Left ventricle myocardium inferior (tissue), 1 donor: ENCODE measurements at places on chromosomes 13 and 19. TPM values are rescaled to one million over a fixed set of nuclear protein-coding genes. Genes with fewer than 3 reads are reported as not detected.

The SIGLEC9 gene
- total RNA-seq, result 1.7 TPM

The MISP3 gene
- total RNA-seq, result 8.1 TPM

The ARL11 gene
- 0.52 TPM for total RNA-seq

The RINL gene
- 3.7 TPM for total RNA-seq

The KCNN4 gene
- total RNA-seq, result 0.38 TPM

DNA sequence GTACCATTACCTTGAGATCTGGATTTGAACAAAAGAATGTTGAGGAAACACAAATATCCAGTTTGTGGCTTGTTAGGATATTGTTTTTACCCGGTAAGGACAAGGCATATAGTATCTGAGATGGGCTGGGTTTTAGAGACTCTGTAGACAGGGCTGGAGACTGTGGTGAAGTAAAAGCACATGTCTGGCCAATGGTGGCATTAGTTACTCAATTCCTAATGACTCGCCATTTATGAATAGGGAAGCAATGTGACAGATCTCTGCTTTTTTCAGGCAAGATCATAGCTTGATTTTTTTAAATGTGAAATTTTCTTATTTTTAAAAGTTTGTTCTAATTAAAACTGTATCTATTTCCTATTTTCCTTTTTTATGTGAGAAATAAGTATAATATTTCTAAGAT is 371.1 kb upstream of the SPRY2 start:
- no peak for DNase-seq
- H3K27ac ChIP-seq, result no peak overlapping the region
- no peak overlapping the region for H3K4me3 ChIP-seq
- H3K36me3 ChIP-seq, result no peaks in the 10 kb centered on the region
- no peaks in the 10 kb centered on the region for H3K27me3 ChIP-seq

DNA sequence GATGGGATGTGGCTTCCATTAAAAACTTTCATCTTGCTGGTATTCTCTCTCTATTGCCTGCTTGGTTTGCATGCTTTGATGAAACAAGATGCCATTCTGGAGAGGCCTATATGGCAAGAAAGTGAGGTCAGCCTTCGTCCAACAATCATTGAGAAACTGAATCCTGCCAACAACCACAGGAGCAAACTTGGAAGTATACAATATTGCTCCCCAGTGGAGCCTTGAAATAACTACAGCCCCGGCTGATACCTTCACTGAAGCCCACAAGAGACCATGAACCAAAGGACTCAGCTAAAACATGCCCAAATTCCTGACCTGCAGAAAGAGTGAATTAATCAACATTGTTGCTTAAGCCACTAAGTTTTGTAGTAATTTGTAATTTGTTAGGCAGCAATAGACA is 82.5 kb upstream of the FGF14 start:
- DNase-seq, result no peak
- no peak overlapping the region for H3K4me3 ChIP-seq
- peaks cover 3% of the 10 kb centered on the region for H3K27me3 ChIP-seq
- H3K27ac ChIP-seq, result no peak overlapping the region

DNA sequence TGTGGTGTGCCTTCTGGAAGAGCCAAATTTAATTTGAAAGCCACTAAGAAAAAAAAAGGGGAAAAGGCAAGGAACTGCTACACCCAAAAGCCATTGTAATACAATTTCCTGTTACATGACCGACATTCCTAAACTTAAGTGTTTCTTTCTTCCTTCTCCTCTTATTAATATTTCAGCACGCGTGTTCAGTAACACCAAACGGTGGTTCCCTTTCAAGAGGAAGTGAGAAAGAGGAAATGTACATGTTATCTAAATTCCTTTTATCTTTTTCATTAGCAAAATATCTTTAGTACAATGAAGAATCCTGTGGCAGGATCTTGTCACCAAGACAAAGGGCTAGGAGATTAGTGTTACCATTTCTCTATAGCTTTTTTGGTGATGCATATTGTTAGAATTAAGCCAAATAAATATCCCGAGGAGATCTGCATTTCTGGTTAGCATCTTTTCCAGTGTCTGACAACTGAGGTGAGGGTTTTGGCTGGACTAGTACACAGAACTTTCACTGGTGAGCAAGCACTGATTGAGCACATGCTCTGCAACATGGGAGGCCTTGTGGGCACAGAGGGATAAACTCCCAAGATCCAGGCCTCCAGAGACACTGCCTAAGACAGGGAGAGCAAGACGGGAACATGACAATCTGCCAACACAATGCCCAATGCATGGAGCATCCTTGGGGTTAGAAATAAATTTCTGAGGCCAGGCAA is 22.1 kb downstream of the LATS2 start:
- H3K27me3 ChIP-seq, result no peaks in the 10 kb centered on the region
- H3K4me1 ChIP-seq, result peaks cover 97% of the 10 kb centered on the region
- no peak for DNase-seq
- no peak overlapping the region for H3K4me3 ChIP-seq

GRCh38 chr19:55071129-55071502 is 4.6 kb upstream of the EPS8L1 start:
- no peak overlapping the region for H3K27ac ChIP-seq
- H3K36me3 ChIP-seq, result no peaks in the 10 kb centered on the region
- H3K4me1 ChIP-seq, result peaks cover 7% of the 10 kb centered on the region
- H3K27me3 ChIP-seq, result peaks cover 95% of the 10 kb centered on the region
- no peak for DNase-seq
- no peak overlapping the region for H3K4me3 ChIP-seq

DNA sequence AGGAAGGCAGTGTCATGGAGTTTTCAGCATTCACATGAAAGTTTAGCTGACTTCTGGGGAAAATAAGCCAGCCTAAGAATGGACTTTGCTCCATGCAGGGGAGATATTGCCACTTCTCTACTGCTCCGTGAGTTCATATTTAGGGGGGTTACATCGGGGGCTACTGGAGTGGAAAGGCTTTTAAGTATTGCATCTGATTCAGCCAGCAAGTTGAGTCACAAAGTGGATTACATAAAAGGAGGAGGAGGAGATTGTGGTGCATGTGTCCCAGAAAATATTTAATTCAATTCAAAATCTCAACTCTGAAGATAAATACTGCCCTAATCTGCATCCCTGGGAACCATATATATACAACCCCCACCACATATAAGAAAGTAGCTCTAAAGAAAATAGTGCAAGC is 617.2 kb downstream of the DCT start:
- H3K36me3 ChIP-seq, result no peaks in the 10 kb centered on the region
- H3K27ac ChIP-seq, result no peak overlapping the region
- no peaks in the 10 kb centered on the region for H3K4me1 ChIP-seq

DNA sequence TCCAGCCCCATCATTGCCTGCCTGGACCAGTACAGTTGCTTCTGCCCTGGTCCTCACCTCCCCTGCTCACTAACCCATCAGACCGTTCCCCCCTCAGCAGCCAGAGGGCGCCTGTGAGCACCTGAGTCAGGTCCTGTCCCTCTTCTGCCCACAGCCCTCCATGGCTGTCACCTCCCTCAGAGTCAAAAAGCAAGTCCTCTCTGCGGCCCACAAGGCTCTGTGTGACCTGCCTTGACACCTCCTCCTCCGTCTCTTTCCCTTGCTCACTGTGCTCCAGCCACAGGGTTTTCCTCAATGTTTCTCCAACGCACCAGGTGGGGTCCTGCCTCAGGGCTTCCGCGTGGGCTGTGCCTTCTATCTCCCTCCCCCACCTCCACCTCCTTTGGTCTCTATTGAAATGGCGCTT is 29.4 kb upstream of the PTPRS start:
- H3K27me3 ChIP-seq, result peaks cover 59% of the 10 kb centered on the region
- no peak overlapping the region for H3K4me3 ChIP-seq
- DNase-seq, result peak; percentile 18
- no peak overlapping the region for H3K27ac ChIP-seq
- H3K36me3 ChIP-seq, result no peaks in the 10 kb centered on the region

- no peaks in the 10 kb centered on the region for H3K4me1 ChIP-seq
- H3K4me3 ChIP-seq, result no peak overlapping the region
- peaks cover 85% of the 10 kb centered on the region for H3K36me3 ChIP-seq
- no peak for DNase-seq
- H3K27ac ChIP-seq, result no peak overlapping the region
Observed at GRCh38 chr19:11331502-11331901, 8.0 kb downstream of the RAB3D start.

- peak overlapping the region; percentile 67 for H3K4me3 ChIP-seq
- peak overlapping the region; percentile 88 for H3K27ac ChIP-seq
- peak; percentile 41 for DNase-seq
- no peaks in the 10 kb centered on the region for H3K36me3 ChIP-seq
- H3K4me1 ChIP-seq, result peaks cover 31% of the 10 kb centered on the region
- H3K27me3 ChIP-seq, result peaks cover 95% of the 10 kb centered on the region
Observed at GRCh38 chr19:45971260-45971902, 2.3 kb downstream of the NOVA2 start.

- peaks cover 70% of the 10 kb centered on the region for H3K36me3 ChIP-seq
- no peak for DNase-seq
- H3K27ac ChIP-seq, result peak overlapping the region; percentile 78
- H3K4me3 ChIP-seq, result peak overlapping the region; percentile 4
- H3K4me1 ChIP-seq, result peaks cover 72% of the 10 kb centered on the region
- no peaks in the 10 kb centered on the region for H3K27me3 ChIP-seq
Observed at GRCh38 chr19:7982651-7983099, 22.8 kb downstream of the ELAVL1 start.

GRCh38 chr13:110616103-110617101 is 1.1 kb downstream of the NAXD start:
- peaks cover 61% of the 10 kb centered on the region for H3K4me1 ChIP-seq
- H3K27me3 ChIP-seq, result no peaks in the 10 kb centered on the region
- H3K36me3 ChIP-seq, result no peaks in the 10 kb centered on the region
- DNase-seq, result no peak
- peak overlapping the region; percentile 97 for H3K27ac ChIP-seq
- peak overlapping the region; percentile 97 for H3K4me3 ChIP-seq

- H3K36me3 ChIP-seq, result no peaks in the 10 kb centered on the region
- H3K27me3 ChIP-seq, result no peaks in the 10 kb centered on the region
- DNase-seq, result no peak
Observed at GRCh38 chr13:71853725-71854124, 13.3 kb downstream of the DACH1 start.

- H3K4me1 ChIP-seq, result no peaks in the 10 kb centered on the region
- peaks cover 37% of the 10 kb centered on the region for H3K36me3 ChIP-seq
- DNase-seq, result no peak
- no peak overlapping the region for H3K4me3 ChIP-seq
- no peak overlapping the region for H3K27ac ChIP-seq
- H3K27me3 ChIP-seq, result no peaks in the 10 kb centered on the region
Observed at GRCh38 chr13:99246100-99246499, 12.1 kb downstream of the GPR18 start.

- H3K4me1 ChIP-seq, result peaks cover 64% of the 10 kb centered on the region
- H3K4me3 ChIP-seq, result peak overlapping the region; percentile 93
- H3K27me3 ChIP-seq, result no peaks in the 10 kb centered on the region
- peaks cover 11% of the 10 kb centered on the region for H3K36me3 ChIP-seq
- no peak for DNase-seq
Observed at GRCh38 chr19:17469092-17469480, 1.2 kb upstream of the SLC27A1 start.

DNA sequence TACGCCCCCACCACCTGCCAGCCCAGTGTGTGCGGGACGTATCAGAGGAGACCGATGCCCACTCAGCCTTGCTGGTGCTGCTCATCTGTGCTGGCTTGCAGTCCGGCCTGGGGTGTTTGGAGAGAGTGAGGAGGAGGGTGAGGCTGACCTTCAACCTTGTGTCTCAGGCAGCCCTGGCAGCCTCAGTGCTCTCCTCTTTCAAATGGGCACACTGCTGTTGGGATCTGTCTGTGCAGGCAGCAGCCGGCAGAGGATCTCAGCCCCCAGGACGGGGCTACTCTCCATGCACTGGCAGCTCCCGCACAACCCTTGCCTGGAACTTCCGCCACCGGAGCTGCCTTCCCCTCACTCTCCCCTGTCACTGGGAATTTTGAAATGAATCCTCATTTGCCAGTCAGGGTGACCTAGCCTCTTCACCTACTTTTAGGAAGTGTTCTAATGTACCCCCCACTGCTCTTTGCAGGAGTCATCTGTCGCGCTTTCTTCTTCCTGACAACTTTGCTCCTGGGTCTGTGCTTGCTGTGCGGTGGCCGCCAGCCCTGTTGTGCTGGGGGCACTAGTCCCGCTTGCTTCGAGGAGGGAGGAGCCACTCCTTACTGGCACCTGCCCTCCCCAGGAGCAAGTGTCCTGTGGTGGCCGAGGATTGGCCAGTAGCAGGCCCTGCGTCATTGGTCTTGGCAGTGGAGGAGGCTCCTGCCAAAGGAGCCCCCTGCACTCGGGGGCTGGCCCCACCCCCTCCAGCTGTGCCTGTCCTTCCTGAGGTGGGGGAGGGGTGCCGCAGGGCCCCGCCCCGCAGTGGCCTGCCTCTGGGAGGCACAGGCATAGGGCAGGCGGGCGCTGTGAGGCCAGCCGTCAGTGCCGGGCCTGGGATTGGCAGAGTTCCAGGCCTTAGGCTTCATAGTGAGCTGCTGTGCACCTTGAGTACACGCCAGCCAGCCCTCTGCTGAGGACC is 53.4 kb downstream of the TSSK6 start:
- H3K4me3 ChIP-seq, result peak overlapping the region; percentile 31
- peak overlapping the region; percentile 68 for H3K27ac ChIP-seq
- H3K4me1 ChIP-seq, result peaks cover 75% of the 10 kb centered on the region
- H3K27me3 ChIP-seq, result no peaks in the 10 kb centered on the region

DNA sequence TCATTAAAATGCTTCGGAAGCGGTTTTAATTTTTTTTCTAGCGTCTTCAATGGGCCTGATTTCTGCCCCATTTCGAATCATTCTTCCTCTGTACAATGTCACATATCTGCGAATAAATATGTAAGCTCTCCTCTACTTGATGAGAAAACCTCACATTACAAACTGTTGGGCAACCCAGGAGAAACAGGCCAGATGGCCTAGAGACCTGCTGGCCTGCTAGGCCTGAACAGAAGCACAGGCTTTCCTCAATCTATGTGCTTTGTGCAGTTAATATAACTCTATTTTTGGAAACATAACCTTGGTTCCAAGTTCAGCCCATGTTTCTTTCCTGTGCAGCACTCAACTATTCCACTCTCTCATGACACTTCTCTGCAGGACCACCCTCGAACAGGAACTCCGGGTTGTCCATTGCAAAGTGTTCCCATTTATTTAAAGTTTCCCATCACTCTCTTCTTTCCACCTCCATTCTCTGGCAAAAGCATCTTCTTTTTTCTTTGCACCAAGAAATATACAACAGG is 42.0 kb downstream of the DCLK1 start:
- no peak overlapping the region for H3K4me3 ChIP-seq
- H3K4me1 ChIP-seq, result peaks cover 8% of the 10 kb centered on the region
- no peaks in the 10 kb centered on the region for H3K36me3 ChIP-seq
- no peak overlapping the region for H3K27ac ChIP-seq
- H3K27me3 ChIP-seq, result no peaks in the 10 kb centered on the region

GRCh38 chr13:40968416-40969000 is 50.6 kb downstream of the ELF1 start:
- DNase-seq, result no peak
- H3K4me3 ChIP-seq, result no peak overlapping the region
- H3K27me3 ChIP-seq, result no peaks in the 10 kb centered on the region
- no peaks in the 10 kb centered on the region for H3K36me3 ChIP-seq
- H3K4me1 ChIP-seq, result peaks cover 94% of the 10 kb centered on the region

GRCh38 chr19:30757837-30758617 is 385.8 kb downstream of the ZNF536 start:
- H3K4me1 ChIP-seq, result peaks cover 14% of the 10 kb centered on the region
- DNase-seq, result no peak
- no peaks in the 10 kb centered on the region for H3K36me3 ChIP-seq
- H3K27ac ChIP-seq, result no peak overlapping the region
- no peak overlapping the region for H3K4me3 ChIP-seq

DNA sequence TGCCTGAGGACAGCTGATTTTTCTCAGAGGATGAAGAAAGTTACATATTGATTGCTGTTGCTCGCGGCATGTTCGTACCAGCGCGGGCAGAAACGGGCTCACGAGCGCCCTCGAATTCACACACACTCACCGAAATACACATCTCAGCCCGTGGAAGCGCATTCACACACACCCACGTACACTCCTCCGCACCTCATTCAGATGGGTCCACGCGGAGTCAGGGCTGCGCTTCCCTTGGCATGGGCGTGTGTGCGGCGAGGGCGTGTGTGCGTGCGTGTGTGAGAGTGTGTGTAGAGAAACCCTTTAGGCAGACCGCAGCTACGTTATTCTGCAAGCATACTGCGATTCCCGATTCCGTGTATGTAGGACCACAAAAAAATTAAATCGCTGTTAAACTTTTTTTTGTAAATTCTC is 2.1 kb upstream of the PCDH17 start:
- H3K4me3 ChIP-seq, result peak overlapping the region; percentile 74
- DNase-seq, result no peak
